ENCODE measurements at places on chromosomes 12 and 14.

DNA sequence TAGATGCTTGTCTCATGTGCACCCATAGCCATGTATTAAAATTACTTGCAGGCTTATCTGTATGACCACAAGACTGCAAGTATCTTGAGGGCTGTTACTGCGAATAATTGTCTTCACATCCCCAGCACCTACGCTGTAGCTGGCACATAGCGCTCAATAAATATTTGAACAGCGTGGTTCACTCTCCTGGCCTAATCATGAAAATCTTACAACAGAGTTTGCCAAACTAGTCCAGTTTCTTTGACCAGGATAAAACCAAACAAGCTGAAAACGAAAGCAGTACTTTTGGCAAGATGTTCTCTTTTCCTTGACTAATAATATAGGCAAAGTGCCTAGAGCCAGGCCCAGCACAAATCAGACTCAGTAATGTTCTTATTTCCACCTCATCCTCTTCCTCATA is 106.7 kb downstream of the RPS29 start:
- no peak for DNase-seq

- no peak for DNase-seq
Measured at GRCh38 chr14:60840313-60840712, 105.8 kb downstream of the MNAT1 start.

DNA sequence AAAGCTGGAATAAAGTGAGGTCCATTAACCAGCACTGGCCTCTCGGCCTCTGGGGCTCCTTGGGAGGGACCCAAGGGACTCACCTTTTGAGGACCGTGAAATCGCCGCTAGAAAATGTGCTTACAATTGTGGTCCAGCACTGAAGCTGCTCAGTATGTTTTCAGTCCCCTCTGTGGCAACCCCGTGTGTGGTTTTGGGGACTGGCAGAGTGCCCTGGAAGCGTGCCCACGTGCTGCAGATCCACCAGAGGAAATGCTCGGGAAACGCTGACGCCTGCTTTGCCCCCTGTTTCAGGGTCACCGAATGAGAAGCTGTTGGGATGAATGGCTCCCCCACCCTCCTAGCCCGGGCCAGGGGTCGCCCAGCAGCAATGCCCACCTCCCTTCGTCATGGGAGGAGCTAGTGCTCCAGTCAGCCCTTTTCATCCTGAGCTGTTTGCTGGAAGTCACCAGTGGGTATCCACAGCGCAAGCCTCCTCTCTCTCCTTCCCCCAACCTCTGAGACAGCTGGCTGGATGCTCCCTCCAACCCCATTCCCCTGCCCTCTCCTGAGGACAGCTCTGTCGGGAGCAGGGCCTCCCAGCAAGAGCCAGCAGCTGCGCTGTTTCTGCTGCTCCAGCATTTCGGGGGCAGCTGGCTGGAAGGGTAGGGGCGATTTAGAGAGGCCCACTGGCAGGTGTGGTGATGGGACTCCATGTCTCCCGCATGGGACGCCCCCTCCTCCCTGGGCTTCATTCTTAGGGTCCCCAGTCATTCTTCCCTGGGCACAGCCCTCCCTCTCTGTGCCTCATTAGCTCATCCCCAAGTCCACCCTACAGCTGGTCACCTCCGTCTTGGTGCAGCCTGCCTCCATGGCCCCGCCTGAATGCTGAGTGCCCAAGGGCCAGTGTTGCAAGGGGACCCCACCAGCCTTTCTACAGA is 33.2 kb upstream of the PPP1R13B start:
- DNase-seq: no peak

DNA sequence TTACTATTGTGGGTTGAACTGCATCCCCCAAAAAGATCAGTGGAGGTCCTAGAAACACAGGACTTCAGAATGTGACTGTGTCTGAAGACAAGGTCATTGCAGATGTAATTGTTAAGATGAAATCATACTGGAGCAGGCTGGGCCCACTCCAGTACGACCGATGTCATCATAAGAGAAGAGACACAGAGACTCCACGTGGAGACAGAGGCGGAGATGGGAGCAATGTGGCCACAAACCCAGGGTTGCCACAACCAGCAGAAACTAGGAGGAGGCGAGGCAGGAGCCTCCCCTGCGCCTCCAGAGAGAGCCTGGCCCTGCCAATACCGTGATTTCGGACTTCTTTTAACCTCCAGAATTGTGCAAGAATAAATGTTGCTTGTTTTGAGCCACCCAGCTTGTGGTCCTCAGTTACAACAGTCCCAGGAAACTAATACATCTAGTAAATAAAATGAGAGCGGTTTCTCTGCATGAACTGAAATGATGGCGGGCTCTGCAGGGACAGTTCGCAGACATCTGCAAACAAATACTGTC is 25.7 kb upstream of the FZD10 start:
- no peak for DNase-seq

DNA sequence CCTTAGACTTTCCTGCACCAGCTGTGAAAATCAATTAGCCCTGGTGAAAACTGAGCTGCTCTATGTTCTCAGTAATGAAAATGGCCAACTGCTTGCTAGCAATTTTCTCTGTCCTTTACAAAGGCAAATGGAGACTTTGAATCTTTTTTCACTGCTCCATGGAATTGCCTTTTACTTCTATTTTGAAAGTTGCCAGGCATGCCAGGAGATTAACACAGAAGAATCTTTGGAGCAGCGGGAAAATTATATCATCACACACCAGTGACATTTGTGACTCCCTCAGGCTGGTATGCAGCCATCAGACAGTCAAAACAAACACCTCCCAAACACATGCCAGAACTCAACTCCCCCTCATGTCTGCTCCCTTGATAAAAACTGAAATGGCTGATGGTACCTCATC is 872.0 kb upstream of the FLRT2 start:
- no peak for DNase-seq

GRCh38 chr12:101855364-101855884 is 22.0 kb upstream of the DRAM1 start:
- no peak for DNase-seq

DNA sequence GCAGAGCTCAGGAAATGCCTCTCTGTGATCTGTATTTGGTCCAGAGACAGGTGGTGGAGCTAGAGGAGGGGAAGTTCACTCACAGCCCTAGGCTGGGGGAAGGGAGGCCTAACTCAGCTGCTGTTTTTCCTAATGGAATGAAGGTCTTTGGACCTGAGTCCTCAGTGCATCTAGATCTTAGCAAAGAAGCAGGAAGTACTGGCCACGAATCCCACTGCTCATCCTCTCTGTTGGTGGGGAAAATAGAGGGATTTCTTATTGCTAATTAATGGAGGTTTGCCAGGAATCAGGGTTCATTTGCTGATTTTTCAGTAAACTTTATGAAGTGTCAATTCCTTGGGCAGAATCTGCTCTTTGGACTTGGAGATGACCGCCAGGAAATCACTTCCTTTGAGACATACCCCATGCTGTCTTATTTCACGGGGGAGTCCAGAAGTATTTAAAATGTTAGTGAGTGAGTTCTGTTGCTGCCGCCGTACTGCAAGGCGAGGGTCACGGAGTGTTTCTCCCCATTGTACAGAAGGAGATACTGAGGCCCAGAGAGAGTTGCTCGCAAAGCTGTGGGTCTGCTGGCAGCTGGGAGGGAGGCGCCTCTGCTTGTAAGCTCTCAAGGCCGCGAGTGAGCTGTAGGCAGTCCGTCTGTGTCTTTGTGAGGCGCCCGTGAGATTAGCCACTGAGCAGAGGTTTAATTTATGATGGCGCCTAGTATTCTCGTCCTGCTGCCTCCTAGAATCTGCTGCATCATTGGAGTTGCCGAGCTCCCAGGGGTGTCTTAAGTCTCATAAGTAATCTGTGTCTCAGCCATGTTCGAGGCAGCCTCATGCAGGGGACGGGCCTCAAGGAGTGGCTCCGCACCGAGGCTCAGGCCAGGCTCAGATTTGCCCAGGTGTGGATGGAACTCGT is 88.2 kb downstream of the TSPAN9 start:
- DNase-seq: no peak

GRCh38 chr12:113898466-113898865 is 67.7 kb downstream of the RBM19 start:
- DNase-seq: no peak

GRCh38 chr12:49296836-49297694 is 2.1 kb downstream of the PRPH start:
- peak; percentile 83 for DNase-seq

DNA sequence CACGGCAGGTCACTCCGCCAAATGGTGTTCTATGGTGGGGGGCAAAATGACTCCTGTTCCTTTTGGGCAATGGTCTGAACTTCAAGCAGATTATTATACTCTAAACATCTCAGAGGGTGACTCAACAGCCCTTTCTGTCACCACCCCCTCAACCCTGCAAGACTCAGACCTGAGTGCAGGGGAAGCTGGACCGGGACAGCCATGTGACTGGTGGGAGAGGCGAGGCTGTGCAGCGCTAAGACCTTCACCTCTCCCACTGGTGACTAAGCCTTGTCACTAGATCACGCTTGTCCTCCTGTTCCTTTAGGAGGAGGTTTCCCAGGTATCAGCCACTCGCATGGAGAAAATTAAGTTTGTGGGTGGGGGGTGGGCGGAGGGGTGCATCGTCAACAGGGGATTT is 67.1 kb upstream of the CCND2 start:
- DNase-seq: no peak

DNA sequence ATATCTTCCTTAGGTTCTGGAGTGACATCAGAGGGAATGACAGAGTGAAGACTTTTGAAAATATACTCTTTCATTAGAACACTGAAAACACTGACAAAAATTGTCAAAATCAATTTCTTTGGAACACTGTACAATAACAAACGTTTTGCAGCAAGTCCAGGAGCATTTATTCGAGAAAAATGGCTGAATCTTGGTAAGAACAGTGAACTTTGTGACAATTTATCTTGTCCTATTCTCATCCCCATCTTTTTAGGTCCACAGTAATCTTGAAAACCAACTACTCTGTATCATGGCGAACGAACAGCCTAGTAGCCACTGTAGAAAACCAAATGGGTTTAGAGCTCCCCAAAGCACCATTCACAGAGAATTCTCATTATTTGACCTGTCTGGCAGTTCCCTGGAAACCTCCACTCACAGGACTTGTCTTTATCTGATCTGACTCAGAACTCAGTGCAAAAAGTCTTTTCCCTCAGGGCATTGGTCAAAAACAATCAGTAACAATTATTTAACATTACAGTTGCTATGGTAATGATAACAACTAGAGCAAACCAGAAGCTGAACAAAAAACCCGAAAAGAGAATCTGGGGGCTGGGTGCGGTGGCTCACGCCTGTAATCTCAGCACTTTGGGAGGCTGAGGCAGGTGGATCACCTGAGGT is 20.3 kb upstream of the PPP2R5E start:
- DNase-seq: no peak

- DNase-seq: no peak
Measured at GRCh38 chr12:93913845-93914244, 234.5 kb upstream of the PLXNC1 start.

- no peak for DNase-seq
Measured at GRCh38 chr12:112513471-112513870, 94.7 kb downstream of the PTPN11 start.
